Left ventricle myocardium inferior (tissue), 1 donor: ENCODE measurements at places on chromosomes 1 and 21. TPM values are rescaled to one million over a fixed set of nuclear protein-coding genes. Genes with fewer than 3 reads are reported as not detected.

DNA sequence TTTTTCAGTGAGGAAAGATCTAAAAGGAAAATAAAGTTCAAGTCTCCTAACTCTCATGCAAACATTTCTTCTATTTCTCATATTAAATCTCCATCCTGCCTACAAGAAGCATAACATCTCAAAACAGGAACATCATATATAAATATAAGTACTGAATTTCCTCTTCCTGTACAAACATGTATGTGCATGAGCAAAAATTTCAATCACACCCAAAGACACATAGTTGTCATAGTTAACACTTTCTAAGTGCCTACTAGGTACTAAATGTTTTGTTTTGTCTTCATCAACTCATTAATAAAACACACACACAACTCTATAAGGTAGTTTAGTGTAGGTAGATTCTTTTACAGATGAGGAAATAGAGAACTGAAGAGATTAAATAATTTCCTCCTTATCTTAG is 237.1 kb upstream of the ADGRL2 start:
- DNase-seq: no peak

DNA sequence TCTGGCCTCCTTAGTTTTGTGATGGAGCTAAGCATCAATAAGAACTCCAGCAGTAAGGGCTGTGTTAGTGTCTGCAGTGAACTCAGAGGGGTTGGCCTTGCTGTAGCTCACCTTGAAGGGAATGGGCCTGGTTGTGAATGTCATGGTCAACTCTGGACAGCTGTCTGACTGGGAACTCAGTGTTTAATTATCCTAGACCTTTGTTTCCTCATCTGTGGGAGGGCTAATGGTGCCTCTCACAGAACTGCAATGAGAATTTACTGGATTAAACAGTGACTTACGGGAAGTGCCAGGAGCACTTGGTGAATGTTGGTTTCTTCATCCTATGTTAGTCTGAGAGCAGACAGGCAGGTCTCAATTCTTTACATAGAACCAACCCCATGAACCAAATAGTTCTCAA is 23.7 kb downstream of the HMGCS2 start:
- DNase-seq: no peak

GRCh38 chr1:162672622-162673260 is 40.5 kb downstream of the DDR2 start:
- DNase-seq: no peak

GRCh38 chr1:206744683-206745082 is 25.9 kb upstream of the IL19 start:
- no peak for DNase-seq

PLEKHM2 gene
- total RNA-seq: 90.3 TPM

- DNase-seq: no peak
These were observed 51.1 kb upstream of the CTTNBP2NL start for GRCh38 chr1:112344754-112345423.

DNA sequence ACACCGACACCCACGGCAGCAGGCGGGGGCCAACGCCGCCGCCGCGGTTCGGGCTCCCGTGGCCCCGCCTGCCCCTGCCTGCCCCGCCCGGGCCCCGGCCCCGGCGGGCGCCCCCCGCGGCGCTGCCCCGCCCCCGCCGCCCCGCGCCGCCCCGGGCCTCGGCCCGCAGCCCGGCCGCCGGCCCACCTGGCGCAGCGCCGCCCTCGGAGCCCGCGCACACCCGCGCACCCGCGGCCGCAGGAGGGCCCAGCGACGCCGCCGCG is at the start of gene WNT3A:
Gene WNT3A (plus strand): TSS at position 213 of the 263 bp plus-strand sequence. CDS start 131 bp downstream, outside the sequence.
- no peak for DNase-seq

- DNase-seq: no peak
These were observed 10.8 kb upstream of the ADAM30 start for GRCh38 chr1:119906927-119907652.

NTRK1 gene
- total RNA-seq: 1.0 TPM

GRCh38 chr1:207329469-207329868 is 8.0 kb downstream of the CD55 start:
- DNase-seq: no peak

- no peak for DNase-seq
These were observed 95.7 kb downstream of the DYRK1A start for GRCh38 chr21:37462087-37462861.

DNA sequence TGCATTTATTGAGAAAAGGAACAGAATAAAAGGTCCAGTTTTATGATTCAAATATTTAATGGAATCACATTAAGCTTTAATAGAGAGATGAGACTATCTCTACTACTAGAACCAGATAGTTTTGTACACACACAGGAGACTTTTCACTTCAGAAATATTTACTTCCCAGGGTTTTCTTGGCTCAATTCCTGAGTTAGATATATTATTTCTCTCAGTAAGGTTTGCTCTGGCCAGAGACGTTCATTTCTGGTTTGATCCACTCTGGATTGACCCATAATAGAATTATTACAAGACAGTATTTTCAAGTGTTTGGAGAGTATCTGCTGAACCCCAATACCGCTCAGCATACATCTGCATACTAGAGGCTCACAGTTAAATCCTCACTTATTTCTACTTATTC is 1.3 kb upstream of the RCOR3 start:
- no peak for DNase-seq

MYBPH gene
- total RNA-seq: not detected

- no peak for DNase-seq
These were observed 191.1 kb upstream of the B3GALT2 start for GRCh38 chr1:193377472-193377871.

CHML gene
- total RNA-seq: 8.2 TPM

DNA sequence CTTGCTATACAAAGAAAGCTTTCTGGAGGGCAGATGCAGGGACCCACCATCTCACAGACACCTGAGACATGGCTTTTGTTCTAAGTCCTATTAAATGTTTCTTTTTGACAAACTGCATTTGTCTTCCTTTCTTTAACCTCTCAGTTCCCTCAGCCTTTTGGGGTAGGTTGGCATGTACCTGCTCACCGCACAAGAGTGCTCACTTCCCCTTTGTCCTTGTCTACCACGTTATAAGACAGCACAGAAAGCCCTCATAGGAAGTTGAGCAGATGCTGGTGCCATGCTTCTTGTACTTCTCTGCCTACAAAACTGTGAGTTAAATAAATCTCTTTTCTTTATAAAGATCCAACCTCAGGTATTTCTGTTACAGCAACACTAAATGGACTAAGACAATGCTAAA is 31.9 kb upstream of the RGS21 start:
- no peak for DNase-seq

- no peak for DNase-seq
These were observed 29.9 kb downstream of the TMCO1 start for GRCh38 chr1:165738794-165739193.

DNA sequence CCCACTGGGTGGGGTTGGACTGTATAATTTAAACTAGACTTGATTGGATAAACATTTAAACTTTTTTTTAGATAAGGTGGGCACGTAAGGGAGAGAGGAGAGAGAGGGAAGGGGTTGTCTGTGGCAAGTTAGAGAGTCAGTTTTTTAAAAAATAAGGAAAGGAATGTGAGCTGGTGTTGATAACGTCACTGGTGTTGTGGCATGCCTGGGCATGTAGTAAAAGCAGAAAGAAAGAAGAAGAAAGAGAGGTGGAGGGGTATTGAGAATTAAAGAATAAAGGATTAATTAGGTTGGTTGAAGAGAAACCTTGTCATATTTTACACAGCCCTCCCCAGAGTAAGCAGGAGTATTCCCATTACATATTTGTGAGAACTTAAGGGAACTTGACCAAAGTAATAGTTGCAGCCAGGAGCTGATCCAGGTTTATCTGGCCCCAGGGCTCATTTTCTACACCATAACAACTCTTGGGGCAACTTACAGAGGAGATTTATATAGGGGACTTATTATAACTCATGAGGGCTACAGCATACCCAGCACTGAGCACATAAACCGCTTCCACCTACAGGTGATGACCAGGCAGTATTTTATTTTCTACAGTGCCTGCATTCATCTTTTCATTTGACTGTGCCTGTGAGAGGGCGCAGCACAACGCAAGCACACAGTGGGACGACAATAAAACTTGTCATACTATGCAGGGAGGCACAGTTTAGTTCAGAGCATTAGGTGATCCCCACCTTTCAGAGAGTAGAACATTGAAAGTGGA is 70.2 kb downstream of the CCDC30 start:
- no peak for DNase-seq

GRCh38 chr1:156128308-156128653 is 13.8 kb downstream of the LMNA start:
- DNase-seq: no peak

B3GALT2 gene
- 77.2 TPM for total RNA-seq

- DNase-seq: no peak
These were observed 593.1 kb upstream of the PLXNA2 start for GRCh38 chr1:208837242-208837641.

RGS18 gene
- total RNA-seq: 0.71 TPM

CLDN17 gene
- not detected for total RNA-seq

DNA sequence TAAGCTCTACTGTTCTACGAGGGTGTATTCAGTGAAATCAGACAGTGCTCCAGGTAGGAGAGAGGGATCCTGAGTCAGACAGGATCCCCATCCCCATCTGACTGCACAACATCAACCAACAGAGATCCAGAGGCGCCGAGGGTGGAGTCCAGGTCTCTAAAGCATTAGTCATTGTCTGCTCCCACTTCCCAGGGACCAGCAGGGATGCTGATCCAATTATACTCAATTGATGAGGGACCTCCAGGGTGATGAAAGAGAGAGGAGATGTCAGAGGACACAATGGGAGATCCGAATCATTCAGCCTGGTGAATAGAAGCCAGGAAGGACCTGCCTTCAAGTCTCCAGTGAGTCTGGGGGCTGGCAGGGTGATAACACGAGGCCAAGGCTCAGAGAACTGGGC is 39.5 kb upstream of the STMN1 start:
- DNase-seq: no peak

PGBD5 gene
- total RNA-seq: 10.6 TPM

GRCh38 chr1:21322681-21323016 is 32.4 kb upstream of the ECE1 start:
- no peak for DNase-seq

SPRR2G gene
- not detected for total RNA-seq

DNA sequence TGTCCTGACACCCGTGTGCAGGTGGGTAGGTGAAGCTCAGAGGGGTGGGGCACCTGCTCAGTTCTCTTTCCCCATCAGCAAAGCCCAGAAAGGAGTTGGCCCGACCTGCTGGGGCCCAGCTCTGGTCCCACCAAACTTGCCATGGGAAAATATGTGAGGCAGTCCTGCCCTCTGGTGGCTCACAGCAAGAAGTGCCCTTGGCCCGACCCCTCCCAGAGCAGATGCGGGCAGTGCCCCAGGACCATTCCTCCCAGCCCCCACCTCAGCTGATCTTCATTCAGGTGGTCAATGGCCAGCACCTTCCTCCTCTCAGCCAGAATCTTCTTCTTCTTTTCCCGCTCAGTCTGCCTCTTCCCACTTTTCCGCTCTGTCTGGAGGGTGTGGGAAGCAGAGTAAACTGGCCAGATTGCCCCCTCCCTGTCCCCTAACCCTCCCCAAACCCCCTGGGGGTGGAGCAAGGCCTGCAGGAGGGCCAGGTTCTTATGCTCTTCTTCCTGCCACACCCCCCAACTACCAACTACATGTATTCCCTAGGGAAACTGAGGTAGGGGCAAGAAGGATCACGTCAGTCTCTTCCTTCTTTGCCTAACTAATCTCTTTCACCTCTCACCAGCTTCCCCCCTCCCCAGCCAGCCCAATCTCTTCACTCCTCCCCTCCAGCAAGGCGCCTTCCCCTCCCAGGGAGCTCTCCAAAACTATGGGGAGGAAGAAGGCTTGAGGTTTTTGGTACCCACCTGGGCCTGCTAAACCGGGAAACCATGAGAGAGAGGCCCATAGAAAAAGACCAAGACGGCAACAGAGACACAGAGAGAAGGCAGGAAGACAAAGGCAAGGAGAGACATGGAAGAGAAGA is 15.6 kb downstream of the TNNT2 start:
- DNase-seq: peak; percentile 19

- DNase-seq: no peak
These were observed 18.8 kb upstream of the SRM start for GRCh38 chr1:11078631-11079030.

- no peak for DNase-seq
These were observed 23.0 kb downstream of the ERICH3 start for GRCh38 chr1:74650561-74650960.

KCNA3 gene
- total RNA-seq: 0.22 TPM

HFM1 gene
- total RNA-seq: 1.7 TPM

- no peak for DNase-seq
These were observed 35.2 kb upstream of the KCNJ15 start for GRCh38 chr21:38221594-38221993.

DNA sequence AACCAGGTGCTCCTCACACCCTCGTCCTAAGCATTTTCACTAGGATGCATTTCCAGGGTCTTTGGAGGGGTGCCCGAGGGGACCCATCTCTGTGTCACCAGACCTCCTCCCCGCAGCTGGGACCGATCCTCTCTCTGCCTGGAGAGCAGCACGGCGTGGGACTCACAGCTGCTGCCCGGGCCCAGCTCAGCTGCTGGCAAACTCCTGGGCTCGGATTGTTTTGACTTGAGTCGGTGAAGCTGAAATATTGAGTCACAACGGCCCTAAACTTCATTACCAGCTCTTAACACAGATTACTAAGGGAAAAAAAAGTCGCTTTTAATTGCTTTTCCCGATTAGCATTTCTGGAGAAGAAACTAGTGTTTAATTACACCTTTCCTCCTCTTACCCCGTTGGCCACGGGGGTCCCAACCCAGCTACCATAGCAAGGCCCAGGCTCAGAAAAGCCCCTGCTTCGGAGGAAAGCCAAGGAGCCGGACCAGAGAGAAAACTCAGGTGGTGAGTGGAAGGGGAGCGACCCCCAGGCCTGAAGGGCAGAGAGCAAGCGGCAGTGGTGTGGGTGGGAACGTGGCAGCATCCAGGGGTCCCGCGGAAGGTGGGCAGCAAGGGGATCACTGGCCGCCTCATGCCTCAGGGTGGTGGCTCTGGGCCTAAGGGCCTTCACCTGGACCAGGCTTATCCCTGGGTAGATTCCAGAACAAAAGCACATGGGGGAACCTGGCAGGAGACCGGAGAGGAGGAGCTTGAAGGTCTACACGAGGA is 41.7 kb downstream of the CASZ1 start:
- no peak for DNase-seq

SRGAP2C gene
- total RNA-seq: 12.4 TPM

DNA sequence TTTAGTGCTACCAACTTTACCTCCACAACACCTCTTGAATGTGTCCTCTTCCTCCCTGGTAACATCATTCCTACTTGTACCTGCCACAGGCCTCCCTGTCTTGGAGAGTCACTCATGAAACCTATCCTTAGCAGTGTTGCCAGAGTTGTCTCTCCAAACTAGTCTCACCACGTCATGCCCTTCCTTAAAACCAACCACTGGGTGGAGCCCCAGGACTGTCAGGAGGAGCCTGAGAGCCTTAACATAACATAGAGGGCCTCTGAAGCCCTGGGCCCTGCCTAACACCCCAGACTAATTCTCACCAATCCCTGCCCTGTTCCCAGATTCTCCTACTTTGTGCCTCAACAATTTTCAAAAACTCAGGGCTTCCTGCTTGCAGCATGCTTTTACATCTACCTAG is 65.3 kb downstream of the ZNF697 start:
- DNase-seq: peak; percentile 29
